ENCODE measurements at places on chromosomes 5 and 9.

- no peak for DNase-seq
These were observed 47.0 kb downstream of the UBE2QL1 start for GRCh38 chr5:6495433-6496206.

- DNase-seq: no peak
These were observed 76.0 kb upstream of the TMC1 start for GRCh38 chr9:72445306-72445995.

GRCh38 chr5:149277801-149278200 is 6.1 kb downstream of the AFAP1L1 start:
- no peak for DNase-seq

DNA sequence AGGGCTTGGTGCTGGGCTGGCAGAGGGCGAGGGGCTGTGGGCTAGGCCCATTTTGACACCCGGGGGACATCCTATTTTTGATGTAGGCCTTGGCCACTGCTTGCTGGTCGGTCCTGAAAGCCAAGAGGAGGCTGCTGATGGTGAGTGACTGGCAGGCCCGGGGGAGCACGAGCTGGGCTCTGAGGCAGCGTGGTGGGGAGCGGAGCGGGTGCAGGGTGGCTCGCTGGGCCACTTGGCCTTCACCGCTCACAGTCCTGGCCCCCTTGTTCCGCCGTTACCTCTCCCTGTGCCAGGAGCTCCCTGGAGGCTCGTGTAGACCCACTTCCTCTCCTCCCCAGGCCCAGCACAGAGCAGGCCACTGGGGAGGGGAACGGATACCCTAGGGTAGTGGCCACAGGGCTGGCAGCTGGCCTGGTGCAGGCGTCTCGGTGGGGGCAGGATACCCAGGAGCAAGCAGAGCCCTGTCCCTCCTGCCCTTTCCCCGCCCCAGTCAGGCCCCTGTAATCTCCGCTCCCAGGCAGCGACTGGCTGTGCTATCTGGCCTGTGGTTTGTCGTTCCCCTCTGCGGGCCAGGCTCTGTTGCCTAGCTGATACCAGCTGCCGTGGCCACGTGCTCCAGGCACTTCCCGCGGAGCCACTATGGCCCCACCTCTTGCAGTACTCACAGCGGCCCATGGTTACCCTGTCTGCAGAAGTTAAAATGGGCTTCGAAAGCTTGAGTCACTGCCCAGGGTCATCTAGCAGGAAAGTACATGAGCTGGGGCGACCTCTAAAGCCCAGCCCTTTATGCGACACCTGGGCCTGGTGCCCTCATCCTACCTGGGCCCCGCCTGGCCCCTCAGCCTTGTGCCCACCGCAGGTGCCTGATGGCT is 11.7 kb upstream of the DOLPP1 start:
- peak; percentile 55 for DNase-seq

- DNase-seq: no peak
These were observed 365.0 kb upstream of the SEMA6A start for GRCh38 chr5:116939641-116940040.

DNA sequence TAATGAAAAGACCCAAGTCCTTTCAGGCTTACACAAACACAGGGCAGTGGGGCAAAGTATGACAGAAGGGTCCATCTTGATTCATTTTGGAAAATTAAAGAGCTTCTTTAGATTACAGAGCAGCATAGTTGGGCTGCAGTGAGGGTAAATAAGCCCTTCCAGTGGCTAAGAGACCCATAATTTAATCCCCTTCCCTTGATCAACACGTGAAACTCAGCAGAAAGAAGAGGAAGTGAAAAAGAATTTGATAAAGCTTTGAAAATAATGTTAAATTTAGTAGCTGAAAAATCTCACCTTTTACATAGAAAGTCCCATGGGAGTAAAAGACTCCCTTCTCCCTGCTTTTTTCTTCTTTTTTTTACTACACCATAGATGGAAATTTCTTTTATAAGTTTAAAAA is 87.6 kb downstream of the FREM1 start:
- no peak for DNase-seq

DNA sequence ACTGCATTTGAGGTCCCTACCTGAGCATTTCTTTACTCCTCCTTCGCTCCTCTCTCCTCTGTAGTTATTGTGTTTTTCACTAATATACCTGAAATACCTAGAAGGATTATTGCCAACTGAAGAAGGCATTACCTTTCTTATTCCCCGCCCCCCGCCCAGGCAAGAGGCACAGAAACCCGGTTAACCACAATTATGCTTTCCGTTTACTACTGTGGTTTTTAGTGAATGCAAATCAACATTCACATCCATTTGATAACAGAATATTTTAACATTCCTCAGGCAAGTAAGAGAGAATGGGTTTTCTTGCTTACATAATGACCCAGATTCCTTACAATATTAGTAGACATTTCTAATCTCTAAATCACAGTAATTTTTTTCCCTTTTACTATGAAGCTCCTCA is 136.9 kb downstream of the PCSK5 start:
- no peak for DNase-seq

GRCh38 chr9:92407818-92408217 is 3.4 kb upstream of the OGN start:
- DNase-seq: no peak

DNA sequence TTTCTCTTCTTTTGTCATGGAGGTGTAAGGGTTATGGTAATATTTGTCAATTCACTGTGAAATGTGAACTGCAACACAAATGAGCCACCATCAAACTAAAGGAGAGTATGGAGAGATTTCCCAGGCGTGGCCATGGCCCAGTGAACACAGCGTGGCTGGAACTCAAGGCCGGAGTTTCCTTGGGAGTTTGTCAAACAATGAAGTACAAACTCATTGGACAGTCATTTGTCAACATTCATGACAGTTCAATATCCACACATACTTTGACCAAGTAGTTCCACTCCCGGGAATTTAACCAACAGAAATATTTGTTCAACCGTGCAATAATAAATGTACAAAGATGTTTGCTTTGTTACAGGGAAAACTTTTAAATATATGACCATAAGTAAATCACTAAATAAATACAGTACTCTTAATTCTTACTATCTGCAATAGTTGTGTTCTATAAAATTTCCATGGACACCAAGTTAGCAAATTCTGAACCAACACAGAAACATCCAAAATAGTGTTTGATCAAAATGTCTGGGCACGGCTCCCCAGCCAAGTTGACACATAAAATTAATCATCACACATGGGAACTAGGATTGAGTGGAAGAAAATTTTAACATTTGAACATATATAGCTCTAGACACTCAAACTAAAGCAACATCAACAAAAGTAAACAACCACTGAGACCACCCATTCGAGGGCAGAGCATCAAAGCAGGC is 87.1 kb downstream of the DIRAS2 start:
- DNase-seq: no peak

- DNase-seq: no peak
These were observed 67.9 kb upstream of the TTC23L start for GRCh38 chr5:34771076-34771475.

GRCh38 chr5:66326276-66326675 is 182.2 kb downstream of the SREK1 start:
- DNase-seq: no peak

DNA sequence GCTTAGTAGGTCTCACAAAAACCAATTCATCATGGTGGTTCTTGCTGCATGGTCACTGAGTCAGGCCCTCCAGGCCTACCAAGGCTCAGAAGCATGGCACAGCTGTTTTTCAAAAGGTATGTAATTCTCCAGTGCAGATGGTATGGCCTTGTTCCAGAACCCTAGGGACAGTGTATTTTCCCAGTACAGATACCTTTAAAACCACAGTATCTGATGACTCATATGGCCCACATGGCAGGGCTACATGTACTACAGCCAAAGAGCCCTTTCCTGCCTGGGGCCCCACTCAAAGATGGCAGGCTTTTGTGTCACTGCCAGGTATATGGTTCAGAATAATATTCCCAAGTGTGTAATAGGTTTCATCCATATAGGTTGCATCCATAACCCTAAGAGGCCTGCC is 16.5 kb downstream of the CSF2 start:
- DNase-seq: no peak

GRCh38 chr5:150601491-150602345 is 38.7 kb upstream of the SYNPO start:
- no peak for DNase-seq

GRCh38 chr5:175750511-175750931 is 92.7 kb downstream of the HRH2 start:
- no peak for DNase-seq

- DNase-seq: no peak
These were observed 1696.9 kb upstream of the WWC1 start for GRCh38 chr5:166594567-166594966.

DNA sequence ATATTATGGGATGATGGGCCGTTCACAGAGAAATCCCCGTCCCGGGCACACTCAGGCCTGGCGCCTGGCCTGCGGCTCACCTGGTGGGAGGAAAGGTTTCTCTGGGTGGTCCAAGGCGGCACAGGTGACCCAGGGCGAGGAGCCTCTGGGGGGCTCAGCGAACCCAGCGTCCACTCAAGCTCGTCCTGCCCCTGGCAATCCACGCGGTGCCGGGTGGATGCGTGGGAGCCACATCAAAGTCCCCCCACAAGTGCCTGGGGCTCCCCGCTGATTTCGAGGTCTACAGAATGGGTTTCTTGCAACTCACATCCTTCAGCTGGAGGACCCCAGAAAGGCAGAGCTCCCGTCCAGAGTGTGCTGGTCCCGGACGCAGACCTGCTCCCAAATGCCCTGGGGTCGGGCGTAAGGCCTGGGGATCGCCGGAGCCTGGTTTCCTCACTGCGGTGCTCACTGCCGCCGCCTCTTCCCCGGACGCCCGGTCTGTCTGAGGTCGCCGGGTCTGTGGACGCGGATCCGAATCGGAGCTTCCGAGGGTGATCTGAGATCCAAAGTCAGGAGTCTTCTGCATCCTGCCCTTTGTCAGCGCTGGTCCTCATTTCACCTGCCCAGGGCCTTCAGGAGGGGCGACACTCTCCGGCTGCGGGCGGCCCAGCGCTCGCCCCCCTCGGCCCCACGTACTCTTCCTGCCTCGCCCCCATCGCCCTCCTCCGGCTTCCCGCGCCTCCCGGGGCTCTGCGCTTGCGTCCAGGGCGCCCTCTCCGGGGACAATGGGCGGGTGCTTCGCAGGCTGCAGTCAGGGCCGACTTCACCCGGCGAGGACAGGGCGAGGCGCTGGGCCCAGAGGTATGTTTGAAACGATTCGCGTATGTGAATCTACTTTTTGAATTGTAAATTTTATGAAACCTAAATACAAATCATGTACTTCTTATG is 20.0 kb upstream of the RUFY1 start:
- peak; percentile 67 for DNase-seq

GRCh38 chr5:122358372-122358979 is 46.4 kb downstream of the SNCAIP start:
- DNase-seq: no peak

DNA sequence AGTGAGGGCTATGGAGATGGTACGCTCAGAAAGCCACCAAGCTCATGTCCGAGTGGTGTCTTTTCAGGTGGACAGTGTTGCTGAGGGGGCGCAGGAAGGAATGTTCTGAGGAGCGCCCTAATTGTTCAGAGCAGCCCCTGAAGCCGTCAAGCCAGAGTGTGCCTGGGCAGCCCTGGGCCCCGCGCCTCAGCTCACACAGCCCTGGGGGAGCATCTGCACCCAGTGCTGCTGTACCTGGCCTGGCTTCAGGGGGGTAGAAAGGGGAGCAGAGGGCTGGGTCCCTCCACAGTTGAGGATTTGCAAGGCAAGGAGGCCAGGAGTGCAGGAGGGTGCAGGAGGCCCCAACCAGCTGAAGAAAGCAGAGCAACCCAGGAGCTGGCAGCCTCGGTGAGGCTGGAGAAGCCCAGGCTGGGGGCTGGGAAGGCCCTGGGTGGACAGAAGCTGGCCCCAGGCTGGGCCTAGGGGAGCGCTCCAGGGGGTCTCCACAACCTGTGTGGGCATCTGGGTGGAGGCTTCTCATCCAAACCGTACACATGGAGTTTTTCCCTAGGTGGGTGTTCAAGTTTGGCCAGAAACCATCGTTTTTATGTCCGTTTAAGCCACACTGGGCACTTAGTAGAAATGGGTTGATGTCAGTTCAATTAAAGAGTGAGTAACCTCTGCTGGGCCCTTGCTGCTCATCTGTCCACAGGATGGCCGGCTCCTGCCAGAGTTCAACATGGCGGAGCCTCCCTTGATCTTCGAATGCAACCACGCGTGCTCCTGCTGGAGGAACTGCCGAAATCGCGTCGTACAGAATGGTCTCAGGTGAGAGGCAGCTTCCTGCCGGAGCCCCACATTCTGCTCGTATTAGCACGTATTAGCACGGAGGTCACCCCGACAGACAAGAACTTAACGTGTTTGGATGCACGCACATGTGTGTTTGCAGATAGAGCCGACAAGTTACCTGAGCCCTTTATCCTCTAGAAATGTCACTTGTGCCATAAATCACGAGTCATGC is 62.0 kb upstream of the CACNA1B start:
- no peak for DNase-seq

GRCh38 chr5:101292199-101292598 is 389.1 kb upstream of the ST8SIA4 start:
- no peak for DNase-seq

DNA sequence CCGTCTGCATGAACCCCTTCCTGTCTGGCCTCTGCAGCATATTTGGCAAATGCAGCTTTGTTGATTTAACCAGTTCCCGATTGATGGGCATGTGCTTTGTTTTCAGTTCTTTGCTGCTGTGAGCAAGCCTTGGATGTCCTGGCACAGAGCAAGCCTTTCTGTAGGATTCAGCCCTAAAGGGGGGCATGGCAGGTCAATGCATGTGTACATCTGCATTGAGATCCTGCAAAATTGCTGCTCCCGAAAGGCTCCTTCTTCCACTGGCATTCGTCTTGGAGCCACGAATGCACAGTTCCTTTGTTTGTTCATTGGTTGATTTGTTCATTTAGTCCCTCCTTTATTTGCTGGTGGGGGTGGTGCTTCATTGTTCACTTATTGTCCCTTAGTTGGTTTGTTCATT is 34.8 kb downstream of the COL5A1 start:
- DNase-seq: no peak

DNA sequence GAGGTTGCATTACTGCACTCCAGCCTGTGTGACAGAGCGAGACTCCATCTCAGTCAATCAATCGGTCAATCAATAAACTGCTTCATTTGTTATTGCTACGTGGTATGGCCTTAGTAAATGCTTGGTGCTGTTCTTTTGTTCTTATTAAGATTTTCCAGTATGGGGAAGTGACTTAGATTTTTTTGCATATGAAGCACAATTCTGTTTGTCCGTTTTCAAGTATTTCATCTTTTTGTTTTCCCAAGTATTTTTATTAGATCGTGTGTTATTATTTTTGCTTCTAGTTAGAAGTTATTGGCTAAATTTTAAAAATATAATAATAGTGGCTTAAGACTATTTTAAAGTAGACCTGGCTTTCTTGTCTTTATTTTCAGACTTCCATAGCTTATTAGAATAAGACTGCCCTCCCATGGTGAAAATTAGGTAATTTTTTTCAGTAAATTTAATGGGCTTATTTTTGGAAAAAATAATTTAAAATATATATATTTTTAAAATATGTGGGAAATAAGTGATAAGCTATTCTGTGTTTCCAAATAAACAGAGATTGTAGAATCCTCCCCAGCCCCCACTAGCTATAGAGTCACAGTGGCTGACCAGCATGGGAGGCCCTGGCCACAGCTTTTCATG is 14.7 kb upstream of the OMD start:
- DNase-seq: no peak

GRCh38 chr5:149959406-149960236 is 937 bp upstream of the SLC26A2 start:
- peak; percentile 43 for DNase-seq
